ENCODE measurements at places on chromosomes 3 and 15. TPM values are rescaled to one million over a fixed set of nuclear protein-coding genes. Genes with fewer than 3 reads are reported as not detected.
A peak's percentile ranks its signal among the peaks of the same experiment; 100 is the strongest.

DNA sequence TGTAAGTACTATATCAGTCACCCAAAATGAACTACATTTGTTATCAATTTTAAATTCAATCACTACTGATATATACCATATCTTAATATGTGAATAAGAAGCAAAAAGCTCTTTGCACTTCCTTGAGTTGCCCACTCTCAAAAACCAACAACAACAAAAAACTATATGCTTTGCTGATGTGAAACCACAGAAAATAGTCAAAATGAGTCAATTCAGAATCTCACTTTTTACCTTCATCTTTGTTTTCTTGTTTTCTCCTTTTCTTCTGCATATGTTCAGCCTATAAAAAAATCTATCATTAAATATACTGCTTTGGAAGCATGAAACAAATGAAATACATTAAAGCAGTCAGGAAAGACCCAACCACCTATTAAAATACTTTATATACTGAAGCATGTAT is 80.7 kb downstream of the UBR1 start:
- no peak overlapping the region for H3K4me3 ChIP-seq
- H3K27me3 ChIP-seq, result no peaks in the 10 kb centered on the region
- peaks cover 45% of the 10 kb centered on the region for H3K36me3 ChIP-seq
- no peak overlapping the region for H3K27ac ChIP-seq
- no peaks in the 10 kb centered on the region for H3K4me1 ChIP-seq

DNA sequence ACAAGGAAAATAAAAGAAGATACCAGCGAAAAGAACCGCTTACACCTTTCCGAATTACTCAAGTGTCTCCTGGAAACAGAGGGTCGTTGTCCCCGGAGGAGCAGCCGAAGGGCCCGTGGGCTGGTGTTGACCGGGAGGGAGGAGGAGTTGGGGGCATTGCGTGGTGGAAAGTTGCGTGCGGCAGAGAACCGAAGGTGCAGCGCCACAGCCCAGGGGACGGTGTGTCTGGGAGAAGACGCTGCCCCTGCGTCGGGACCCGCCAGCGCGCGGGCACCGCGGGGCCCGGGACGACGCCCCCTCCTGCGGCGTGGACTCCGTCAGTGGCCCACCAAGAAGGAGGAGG is 325 bp downstream of the ALCAM start:
- H3K27me3 ChIP-seq, result peaks cover 6% of the 10 kb centered on the region
- H3K27ac ChIP-seq, result peak overlapping the region; percentile 96
- H3K4me3 ChIP-seq, result peak overlapping the region; percentile 83
- H3K36me3 ChIP-seq, result no peaks in the 10 kb centered on the region

GRCh38 chr3:66398228-66399025 is 102.4 kb downstream of the LRIG1 start:
- no peak overlapping the region for H3K27ac ChIP-seq
- DNase-seq, result peak; percentile 22
- H3K36me3 ChIP-seq, result peaks cover 94% of the 10 kb centered on the region
- no peaks in the 10 kb centered on the region for H3K27me3 ChIP-seq
- H3K4me1 ChIP-seq, result no peaks in the 10 kb centered on the region
- H3K4me3 ChIP-seq, result no peak overlapping the region

- no peak overlapping the region for H3K4me3 ChIP-seq
- no peak overlapping the region for H3K27ac ChIP-seq
- DNase-seq, result no peak
- no peaks in the 10 kb centered on the region for H3K4me1 ChIP-seq
- no peaks in the 10 kb centered on the region for H3K36me3 ChIP-seq
These were observed 4.2 kb downstream of the BCL2A1 start for GRCh38 chr15:79966634-79967297.

GRCh38 chr3:53792866-53793265 is 53.4 kb downstream of the CHDH start:
- no peak overlapping the region for H3K27ac ChIP-seq
- no peaks in the 10 kb centered on the region for H3K4me1 ChIP-seq
- peaks cover 19% of the 10 kb centered on the region for H3K36me3 ChIP-seq
- no peak overlapping the region for H3K4me3 ChIP-seq

DNA sequence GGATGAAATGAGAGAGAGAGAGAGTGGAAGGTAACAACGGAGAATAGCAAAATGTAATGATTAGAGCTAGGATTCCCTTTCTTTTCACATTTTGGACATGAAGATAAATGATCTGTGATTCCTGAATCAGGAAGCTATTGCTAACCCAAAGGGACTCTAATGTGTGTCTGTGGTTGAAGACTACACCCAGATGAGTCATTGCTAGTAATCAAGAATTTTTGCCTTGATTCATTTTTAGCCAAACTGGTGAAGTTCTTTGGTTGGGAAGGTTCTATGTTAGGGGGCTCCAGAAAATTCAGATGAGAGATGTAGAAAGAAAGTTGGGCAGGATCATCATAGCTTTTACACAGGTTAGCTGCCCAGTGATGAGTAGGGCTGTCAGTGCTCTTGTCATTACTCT is 116.4 kb downstream of the DUT start:
- H3K4me3 ChIP-seq, result no peak overlapping the region
- no peak overlapping the region for H3K27ac ChIP-seq
- no peaks in the 10 kb centered on the region for H3K4me1 ChIP-seq
- no peak for DNase-seq
- peaks cover 16% of the 10 kb centered on the region for H3K36me3 ChIP-seq

- no peaks in the 10 kb centered on the region for H3K4me1 ChIP-seq
- H3K27ac ChIP-seq, result no peak overlapping the region
- H3K27me3 ChIP-seq, result no peaks in the 10 kb centered on the region
- H3K4me3 ChIP-seq, result no peak overlapping the region
These were observed 449.5 kb downstream of the SHQ1 start for GRCh38 chr3:72398781-72399180.

The XCR1 gene
- polyA plus RNA-seq, result 1.2 TPM

GRCh38 chr3:150020527-150020926 is 49.8 kb upstream of the PFN2 start:
- H3K36me3 ChIP-seq, result no peaks in the 10 kb centered on the region
- H3K4me1 ChIP-seq, result no peaks in the 10 kb centered on the region
- H3K27ac ChIP-seq, result no peak overlapping the region
- no peak overlapping the region for H3K4me3 ChIP-seq
